Dermis blood vessel endothelial cell (primary cell): ENCODE measurements at places on chromosomes 6 and 20. TPM values are rescaled to one million over a fixed set of nuclear protein-coding genes. Genes with fewer than 3 reads are reported as not detected.

MPIG6B gene
- not detected in 2 replicates for total RNA-seq

RIPOR3 gene
- total RNA-seq = 0.68 TPM in 1 of 2 replicates, not detected in the other

HIVEP2 gene
- total RNA-seq = 10.6 and 11.7 TPM in 2 replicates

C20orf96 gene
- total RNA-seq = 3.2 and 6.7 TPM in 2 replicates

SLX4IP gene
- 3.2 and 4.3 TPM in 2 replicates for total RNA-seq

REM1 gene
- not detected in 2 replicates for total RNA-seq

HAO1 gene
- not detected in 2 replicates for total RNA-seq

FAM83C gene
- total RNA-seq = not detected in 2 replicates
